Osteoblast (primary cell): ENCODE measurements at places on chromosomes 3 and 15. TPM values are rescaled to one million over a fixed set of nuclear protein-coding genes. Genes with fewer than 3 reads are reported as not detected.
A peak's percentile ranks its signal among the peaks of the same experiment; 100 is the strongest.

DNA sequence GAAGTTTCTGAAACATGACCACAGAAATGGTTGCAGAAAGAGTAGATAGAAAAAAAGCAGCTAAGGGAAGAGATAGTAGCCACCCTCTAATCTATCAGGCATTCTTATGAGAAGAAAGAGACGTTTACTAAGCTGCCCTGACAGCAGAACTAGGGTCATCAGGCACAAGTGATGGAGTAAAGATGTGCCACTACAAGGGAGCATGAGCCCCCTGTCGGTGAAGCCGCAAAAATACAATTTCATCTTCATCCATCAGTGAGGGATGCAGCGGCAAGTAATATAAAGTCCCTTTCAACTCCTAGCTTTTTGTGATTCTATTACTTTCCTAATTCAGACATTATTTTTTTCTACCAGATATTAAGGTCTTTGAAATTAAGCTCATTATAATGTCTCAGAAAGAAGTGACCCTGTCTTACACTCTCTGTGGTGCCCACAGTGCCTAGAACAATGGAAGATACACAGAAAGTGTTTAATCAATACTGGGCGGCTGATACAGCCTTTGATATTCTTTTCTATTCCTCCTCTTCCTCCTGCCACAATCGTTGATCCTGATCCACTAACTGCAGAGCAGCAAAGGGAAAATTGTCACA, 651.6 kb downstream of the NTRK3 start:
- DNase-seq: no peak

- DNase-seq: no peak
Measured at GRCh38 chr15:96366526-96366877, 36.0 kb downstream of the NR2F2 start.

DNA sequence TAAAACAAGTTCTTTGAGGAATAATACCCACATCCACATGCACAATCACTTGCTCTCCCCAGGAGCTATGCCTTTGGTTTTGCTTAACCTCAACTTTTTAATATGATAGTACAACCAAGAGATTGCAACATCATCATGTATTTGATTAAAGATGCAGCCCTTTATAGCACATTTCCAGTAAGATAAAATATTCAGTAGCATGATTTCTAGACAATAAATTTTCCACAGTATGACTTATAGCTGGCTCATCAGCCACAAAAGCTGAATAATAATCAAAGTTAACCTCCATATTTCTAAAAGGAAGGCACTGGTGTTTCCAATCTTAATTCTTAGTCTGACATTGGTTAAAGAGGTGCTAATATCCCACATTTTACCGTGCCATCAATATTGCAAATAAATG, 622.5 kb downstream of the TBL1XR1 start:
- DNase-seq: no peak

GRCh38 chr15:64571857-64572291, 111.5 kb downstream of the ZNF609 start:
- no peak for DNase-seq

GRCh38 chr3:173128633-173129032, 12.4 kb downstream of the SPATA16 start:
- DNase-seq: no peak

DNA sequence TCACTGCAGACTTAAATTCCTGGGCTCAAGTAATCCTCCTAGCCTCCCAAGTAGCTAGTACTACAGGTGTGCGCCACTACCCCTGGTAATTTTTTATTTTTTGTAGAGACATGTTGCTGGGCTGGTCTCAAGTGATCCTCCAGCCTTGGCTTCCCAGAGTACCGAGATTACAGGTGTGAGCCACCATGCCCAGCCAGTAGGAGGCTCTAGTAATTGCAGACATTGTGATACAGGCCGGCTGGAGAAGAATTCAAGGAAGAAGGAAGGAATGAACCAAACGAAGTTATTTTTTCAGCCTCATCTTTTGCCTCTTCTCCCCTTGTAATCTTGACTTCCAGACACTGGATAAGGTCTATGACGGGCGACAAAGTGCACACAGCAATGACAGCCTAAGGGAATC, 3.2 kb upstream of the PPP4R2 start:
- DNase-seq: no peak

DNA sequence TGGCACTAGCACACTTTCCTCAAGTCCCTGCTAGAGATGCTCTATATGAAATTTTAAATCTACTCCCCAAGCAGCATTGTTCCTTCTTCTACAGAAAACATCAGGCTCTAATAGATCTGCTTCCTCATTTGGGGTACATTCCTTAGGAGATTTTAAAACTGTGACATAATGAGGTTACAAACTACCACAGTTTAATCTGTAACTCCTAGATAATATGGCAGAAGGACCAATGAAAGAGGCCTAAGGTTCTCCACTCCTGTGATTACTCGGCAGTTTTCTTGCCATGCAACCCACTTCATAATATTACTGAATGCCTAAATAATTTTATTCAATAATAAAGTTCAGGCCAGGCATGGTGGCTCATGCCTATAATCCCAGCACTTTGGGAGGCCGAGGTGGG, 16.1 kb downstream of the ZNF106 start:
- no peak for DNase-seq

GRCh38 chr3:81788044-81788443, 26.6 kb upstream of the GBE1 start:
- DNase-seq: no peak

- DNase-seq: no peak
Measured at GRCh38 chr3:183038757-183039156, 58.4 kb upstream of the DCUN1D1 start.

DNA sequence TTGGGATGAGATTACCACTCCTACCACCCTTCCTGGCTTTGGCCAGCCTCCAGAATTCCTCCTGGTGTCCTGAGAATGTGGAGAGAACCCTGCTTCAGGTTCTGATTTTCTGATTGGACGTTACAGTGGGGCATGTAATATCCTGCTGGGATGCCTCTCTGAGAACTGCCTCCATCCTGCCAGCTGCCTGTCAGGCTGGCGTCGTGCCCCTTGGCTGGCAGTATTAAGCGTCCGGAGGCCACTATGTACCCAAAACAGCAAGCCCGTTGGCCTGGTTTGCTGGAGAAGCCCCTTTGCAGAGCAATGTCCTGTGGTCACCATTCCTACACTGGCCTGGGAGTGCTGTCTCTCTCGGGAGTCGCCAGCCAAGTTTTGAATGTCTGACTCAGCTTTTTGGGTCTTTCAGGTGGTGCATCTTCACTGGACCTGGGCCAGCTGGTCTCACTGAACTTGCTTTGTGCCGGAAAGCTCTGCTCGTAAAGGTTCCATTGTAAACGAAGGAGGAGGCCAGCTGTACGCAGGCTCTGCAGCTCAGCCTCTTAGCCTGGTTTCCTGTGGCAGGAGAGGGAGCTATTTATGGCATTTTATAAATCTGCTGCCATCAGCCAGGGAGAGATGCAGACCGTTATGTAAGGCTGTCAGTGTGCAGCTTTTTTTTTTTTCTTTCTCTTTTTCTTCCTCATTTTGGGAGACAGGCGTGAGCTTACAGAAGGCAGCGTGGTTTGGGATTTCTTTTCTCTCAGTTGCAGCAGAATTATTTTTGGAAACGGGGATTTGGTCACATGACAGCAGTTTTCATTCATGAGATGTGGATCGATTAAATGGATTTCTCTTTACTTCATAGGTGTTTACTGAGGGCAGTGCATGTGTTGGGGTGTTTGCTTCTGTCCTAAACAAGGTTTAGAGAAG, 19.0 kb upstream of the TRAK1 start:
- no peak for DNase-seq

- DNase-seq: no peak
Measured at GRCh38 chr3:52186729-52187128, 11.2 kb upstream of the ALAS1 start.

DNA sequence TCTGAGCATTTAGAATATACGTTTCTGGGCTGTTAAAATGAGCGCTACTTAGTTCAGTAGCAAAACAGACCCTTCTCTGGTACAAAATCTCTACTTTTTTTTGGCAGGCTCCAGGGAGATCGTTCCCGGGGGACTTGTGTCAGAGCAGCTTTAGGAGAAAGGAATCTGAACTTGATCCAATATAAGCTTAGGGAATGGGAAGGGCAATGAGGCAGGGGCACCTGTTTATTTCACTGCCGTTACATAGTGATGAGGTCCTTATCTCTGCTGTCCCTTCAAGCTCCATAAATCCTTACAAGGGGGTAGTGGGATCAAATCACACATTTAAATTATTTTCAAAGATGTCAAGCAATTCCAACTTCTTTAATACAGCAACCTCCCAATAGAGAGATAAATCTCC, 128.7 kb upstream of the BNIP2 start:
- peak; percentile 6 for DNase-seq

- DNase-seq: no peak
Measured at GRCh38 chr3:110419096-110419495, 652.5 kb upstream of the NECTIN3 start.

DNA sequence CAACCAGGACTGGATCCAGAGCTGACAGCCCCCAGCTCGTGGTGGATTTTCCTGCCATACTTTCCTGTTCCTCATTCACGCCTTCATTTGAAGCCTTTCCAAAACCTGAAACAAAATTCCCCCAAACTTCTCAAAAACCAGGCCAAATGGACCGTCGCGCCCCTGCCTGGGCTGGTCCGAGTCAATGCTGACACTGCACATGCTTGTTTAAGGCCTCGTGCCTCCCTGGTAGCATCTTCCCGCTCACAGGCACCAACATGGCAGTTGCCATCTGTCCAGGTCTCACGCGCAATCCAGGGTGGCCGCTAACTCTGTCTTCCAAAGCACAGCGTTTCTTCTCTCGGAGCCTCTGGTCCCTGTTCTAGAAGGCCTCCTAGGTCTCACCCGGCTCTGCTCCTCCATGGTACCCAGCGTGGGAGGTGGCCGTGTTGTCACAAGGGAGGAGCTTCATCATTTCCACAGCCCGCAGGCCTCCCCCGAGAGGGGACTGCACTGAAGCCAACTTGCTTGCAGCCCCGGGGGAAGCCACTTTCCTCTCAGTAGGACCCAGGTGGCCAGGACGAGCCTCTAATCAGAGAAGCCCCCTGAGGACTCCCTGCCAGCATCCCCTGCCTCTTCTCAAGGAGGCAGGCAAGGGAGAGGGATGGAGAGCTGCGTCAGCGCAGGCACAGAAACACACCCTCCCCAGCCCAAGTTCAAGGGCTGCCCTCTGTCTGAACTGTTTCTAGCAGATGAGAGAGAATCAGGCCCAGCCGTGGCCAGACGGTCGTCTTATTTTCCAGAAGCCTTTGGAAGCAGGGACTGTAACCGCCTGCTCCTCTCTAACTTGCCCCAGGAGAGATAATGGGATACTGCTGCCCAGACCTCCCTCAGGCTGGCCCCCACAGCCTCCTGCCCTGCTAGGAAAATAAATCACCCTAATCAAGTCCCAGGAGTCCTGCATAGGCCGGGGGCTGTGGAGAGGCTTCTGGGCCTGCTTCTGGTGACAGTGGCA, 152.8 kb upstream of the TLE3 start:
- DNase-seq: peak; percentile 86

DNA sequence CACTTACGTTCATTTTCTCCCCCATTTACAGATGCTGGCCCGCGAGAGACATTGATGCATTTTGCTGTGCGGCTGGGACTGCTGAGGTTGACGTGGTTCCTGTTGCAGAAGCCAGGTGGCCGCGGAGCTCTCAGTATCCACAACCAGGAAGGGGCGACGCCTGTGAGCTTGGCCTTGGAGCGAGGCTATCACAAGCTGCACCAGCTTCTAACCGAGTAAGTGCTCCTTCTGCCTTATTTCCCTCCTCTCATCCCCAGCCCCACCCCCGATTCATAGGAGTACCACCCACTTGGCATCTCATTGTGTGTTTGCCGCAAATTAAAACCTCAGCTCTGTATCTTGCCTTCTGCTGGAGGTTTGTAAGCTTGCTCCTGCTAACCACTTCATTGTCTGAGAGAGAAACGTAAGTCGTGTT, 163.3 kb downstream of the AKAP13 start:
- DNase-seq: no peak

- no peak for DNase-seq
Measured at GRCh38 chr3:10876661-10877060, 60.6 kb downstream of the SLC6A11 start.

DNA sequence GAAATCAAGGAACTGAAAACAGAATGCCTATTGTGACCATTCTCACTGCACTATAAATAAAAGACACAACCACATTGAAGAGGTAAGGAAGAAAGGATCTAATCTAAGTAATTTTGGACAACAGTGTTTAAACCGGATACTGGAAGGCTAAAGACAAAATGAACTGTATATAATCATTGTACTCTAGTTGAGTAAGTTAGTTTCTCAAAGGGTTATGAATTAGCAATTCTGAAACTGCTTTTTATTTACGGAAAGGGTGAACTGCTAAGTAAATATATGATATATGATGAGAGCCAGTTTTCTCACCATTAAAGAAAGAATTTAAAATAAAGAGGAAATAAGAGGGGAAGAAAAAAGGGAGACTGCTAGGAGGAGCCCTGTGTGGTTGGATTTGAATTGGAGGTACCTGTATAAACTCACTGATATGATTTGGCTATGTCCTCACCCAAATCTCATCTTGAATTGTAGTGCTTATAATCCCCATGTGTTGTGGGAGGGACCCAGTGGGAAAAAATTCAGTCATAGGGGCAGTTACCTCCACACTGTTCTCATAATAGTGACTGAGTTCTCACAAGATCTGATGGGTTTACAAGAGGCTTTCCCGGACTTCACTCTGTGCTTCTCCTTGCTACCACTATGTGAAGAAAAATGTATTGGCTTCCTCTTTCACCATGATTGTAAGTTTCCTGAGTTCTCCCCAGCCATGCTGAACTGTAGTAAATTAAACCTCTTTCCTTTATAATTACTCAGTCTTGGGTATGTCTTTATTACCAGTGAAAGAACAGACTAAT, 607.7 kb downstream of the PYDC2 start:
- no peak for DNase-seq

- no peak for DNase-seq
Measured at GRCh38 chr3:137062250-137062649, 104.5 kb downstream of the IL20RB start.

GRCh38 chr3:158970006-158970405, 168.2 kb downstream of the MFSD1 start:
- DNase-seq: no peak

Gene PP2D1
- total RNA-seq: not detected in 2 replicates

Gene CEP19
- total RNA-seq: 3.6 and 3.8 TPM in 2 replicates

Gene SGO1
- total RNA-seq: 0.36 and 0.88 TPM in 2 replicates

Gene SLC12A8
- 33.0 and 36.2 TPM in 2 replicates for total RNA-seq

Gene TLR9
- total RNA-seq: not detected in 2 replicates

Gene LMAN1L
- total RNA-seq: under 0.01 TPM in 1 of 2 replicates, not detected in the other

Gene IGSF10
- 1.4 and 2.7 TPM in 2 replicates for total RNA-seq
